Dorsolateral prefrontal cortex (tissue), 122 donors: ENCODE measurements at places on chromosomes 1 and 21. TPM values are rescaled to one million over a fixed set of nuclear protein-coding genes. Genes with fewer than 3 reads are reported as not detected.

Gene IER5
- total RNA-seq: 18.5 TPM

Gene S100A5
- not detected for total RNA-seq

Gene NEXN
- 1.6 TPM for total RNA-seq

Gene MAP1LC3C
- total RNA-seq: 0.55 TPM

Gene RASAL2
- total RNA-seq: 61.2 TPM

Gene PTPRC
- 11.7 TPM for total RNA-seq

Gene B3GALT6
- total RNA-seq: 19.7 TPM

Gene FMO2
- total RNA-seq: 2.4 TPM

Gene LYSMD1
- total RNA-seq: 17.3 TPM

Gene SZRD1
- 53.4 TPM for total RNA-seq

Gene DPT
- total RNA-seq: not detected

Gene MEX3A
- total RNA-seq: 1.0 TPM

Gene AK4
- total RNA-seq: 85.5 TPM

Gene CYP4A11
- 0.62 TPM for total RNA-seq

Gene DDOST
- total RNA-seq: 68.5 TPM

Gene RUSC1
- 110 TPM for total RNA-seq

Gene OR2T11
- 0.25 TPM for total RNA-seq

Gene ATXN7L2
- total RNA-seq: 9.3 TPM

Gene STUM
- 20.1 TPM for total RNA-seq

Gene CD2
- total RNA-seq: 0.47 TPM
